ENCODE measurements at places on chromosomes 12 and 14.
A peak's percentile ranks its signal among the peaks of the same experiment; 100 is the strongest.

- DNase-seq: no peak
Measured at GRCh38 chr12:5432011-5432400, at the start of gene NTF3. TSS of gene NTF3 (plus strand) at chr12:5432108. CDS start at chr12:5432325, 217 bp downstream.

- no peak for DNase-seq
Measured at GRCh38 chr12:43357141-43357540, 194.9 kb downstream of the ADAMTS20 start.

DNA sequence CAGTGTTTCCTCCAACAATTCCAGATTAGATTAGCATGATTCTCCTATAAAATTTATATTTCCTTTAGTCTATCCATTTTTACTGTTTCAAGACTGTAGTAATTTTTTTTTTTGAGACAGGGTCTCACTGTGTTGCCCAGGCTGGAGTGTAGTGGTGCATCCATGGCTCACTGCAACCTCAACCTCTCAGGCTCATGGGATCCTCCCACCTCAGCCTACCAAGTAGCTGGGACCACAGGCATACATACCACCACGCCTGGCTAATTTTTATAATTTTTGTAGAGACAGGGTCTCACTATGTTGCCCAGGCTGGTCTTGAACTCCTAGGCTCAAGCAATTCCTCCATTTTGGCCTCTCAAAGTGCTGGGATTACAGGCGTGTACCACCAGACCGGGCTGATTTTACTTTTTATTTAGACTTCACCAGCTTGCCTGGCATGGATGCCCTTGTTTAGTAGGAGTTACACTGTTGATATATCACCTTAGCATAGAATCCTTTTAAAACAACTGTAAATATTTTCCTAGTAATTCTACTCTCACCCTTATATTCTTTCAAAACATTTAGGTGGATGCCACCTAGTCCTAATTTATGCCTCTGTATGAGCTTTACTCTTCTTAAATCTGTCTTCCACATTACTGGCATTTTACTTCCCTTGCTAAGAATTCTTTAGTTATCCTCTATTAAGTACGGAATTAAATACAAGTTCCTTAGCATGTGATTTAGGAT lies 55.8 kb upstream of the LIMA1 start:
- no peak for DNase-seq

- no peak for DNase-seq
Measured at GRCh38 chr12:31263661-31264060, 62.3 kb downstream of the SINHCAF start.

DNA sequence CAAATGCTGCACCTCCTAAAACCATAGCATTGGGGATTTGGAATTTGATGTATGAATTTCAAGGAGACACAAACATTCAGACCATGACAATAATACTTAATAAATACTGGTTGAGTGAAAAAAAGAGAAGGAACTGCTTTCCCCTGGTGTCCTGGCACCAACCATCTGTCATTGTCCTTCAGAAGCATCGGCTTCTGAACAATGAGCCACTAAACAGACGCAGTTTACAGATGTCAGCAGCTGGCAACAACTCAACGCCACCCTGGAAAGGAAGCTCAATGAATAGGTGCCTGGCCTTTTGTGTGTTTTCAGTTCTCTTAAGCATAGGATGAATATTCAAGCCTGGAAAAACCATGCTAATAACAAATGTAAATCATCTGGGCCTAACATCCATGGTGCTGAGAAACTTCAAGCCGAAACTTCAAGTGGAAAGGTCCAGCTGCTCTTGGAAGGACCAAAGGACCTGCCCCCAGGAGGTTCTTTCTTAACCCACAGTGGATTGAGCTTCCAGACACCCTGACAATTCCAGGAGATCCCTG lies 101.3 kb downstream of the WIF1 start:
- DNase-seq: no peak

- DNase-seq: no peak
Measured at GRCh38 chr12:64007853-64008252, 163.4 kb downstream of the SRGAP1 start.

DNA sequence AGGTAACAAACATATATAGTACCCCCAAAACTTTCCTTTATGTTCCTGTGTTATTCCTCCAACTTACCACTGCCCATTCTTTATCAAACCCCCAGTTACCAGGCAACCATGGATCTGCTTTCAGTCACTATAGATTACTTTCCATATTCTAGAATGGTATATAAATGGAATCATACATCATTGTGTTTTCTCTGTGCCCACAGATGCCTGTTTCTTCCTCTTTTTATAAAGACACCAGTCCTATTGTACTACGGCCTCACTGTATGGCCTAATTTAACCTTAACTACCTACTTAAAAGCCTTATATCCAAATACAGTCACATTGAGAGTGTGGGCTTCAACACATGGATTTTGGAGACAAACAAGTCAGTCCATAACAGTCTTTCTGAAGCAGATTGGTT lies 2.6 kb downstream of the TAS2R14 start:
- DNase-seq: no peak

- DNase-seq: peak; percentile 90
Measured at GRCh38 chr14:102319351-102320032, at the start of gene ZNF839. TSS of gene ZNF839 (plus strand) at chr14:102319746. CDS start at chr14:102319766, 20 bp downstream.

GRCh38 chr14:64942531-64943111 lies at the start of gene GPX2:
TSS of gene GPX2 (minus strand) at chr14:64942745. CDS start at chr14:64942726, 19 bp downstream.
- DNase-seq: no peak

DNA sequence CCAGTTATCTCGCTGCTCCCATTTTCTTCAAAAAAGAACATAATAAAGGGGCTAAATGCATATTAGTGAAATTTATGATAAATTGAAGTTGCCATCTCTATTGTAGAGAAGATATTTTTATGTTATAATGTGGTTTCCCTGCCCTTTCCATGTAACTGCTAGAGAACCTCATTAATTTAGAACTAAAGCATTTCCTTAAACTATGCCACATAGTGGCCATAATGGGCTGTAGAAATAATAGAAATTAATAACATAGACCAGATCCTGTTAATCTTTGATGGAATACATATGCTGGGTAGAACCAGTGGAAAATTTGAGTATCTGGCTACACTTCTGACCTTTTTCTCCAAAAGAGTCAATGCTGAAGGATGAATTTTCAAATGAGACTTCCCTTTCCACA lies 376.7 kb downstream of the PDZRN4 start:
- no peak for DNase-seq

- peak; percentile 36 for DNase-seq
Measured at GRCh38 chr12:69330475-69331473, 17.4 kb upstream of the LYZ start.

DNA sequence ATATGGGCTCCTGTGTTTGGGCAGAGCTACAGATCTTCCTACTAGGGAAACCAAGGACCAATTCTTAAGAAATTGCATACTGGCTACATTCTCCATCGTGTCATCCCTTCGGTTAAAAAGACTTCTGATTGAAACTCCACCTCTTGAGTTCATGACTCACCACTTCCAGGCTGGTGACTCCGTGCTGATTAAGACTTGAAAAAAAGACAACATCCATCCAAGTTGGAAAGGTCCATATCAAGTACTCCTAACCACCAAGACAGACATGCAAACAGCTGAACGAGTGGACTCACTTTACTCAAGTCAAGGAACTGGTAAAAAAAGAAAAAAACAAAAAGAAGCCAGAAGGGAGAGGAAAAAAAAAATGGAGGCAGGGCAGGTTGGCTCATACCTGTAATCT lies 63.4 kb downstream of the APOBEC1 start:
- no peak for DNase-seq
